Activated CD4-positive, alpha-beta memory T cell treated with anti-CD3 and anti-CD28 coated beads, Interleukin-2, amount 10 ng/mL, durations not matched to agents 7 days and 5 days (primary cell): ENCODE measurements at places on chromosomes 3 and 15.

GRCh38 chr3:134685929-134686802 lies 35.3 kb upstream of the KY start:
- no peak for DNase-seq

DNA sequence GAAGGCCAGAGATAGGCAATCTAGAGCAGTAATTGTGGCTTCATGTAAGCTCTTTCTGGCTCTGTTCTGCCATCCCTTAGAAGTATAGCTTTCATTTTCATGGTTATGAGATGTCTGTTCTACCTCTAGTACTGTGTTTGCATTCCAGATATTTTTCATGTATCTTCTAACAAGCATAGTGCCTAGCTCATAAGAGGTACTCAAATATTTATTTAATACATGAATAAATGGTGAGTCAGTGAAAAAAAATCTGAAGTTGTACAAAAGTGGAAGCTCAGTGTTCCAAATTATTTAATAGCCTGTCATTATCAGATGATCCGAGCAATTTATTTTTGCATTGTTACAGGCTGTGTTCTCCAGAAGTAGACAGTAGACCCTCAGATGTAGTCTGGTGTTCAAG lies 64.3 kb downstream of the OXSM start:
- DNase-seq: no peak

- no peak for DNase-seq
These were observed 41.7 kb downstream of the FAM174B start for GRCh38 chr15:92613841-92614240.

- no peak for DNase-seq
These were observed 6.7 kb downstream of the LYZL4 start for GRCh38 chr3:42403737-42404136.
